ENCODE measurements at places on chromosomes 3 and 15.

DNA sequence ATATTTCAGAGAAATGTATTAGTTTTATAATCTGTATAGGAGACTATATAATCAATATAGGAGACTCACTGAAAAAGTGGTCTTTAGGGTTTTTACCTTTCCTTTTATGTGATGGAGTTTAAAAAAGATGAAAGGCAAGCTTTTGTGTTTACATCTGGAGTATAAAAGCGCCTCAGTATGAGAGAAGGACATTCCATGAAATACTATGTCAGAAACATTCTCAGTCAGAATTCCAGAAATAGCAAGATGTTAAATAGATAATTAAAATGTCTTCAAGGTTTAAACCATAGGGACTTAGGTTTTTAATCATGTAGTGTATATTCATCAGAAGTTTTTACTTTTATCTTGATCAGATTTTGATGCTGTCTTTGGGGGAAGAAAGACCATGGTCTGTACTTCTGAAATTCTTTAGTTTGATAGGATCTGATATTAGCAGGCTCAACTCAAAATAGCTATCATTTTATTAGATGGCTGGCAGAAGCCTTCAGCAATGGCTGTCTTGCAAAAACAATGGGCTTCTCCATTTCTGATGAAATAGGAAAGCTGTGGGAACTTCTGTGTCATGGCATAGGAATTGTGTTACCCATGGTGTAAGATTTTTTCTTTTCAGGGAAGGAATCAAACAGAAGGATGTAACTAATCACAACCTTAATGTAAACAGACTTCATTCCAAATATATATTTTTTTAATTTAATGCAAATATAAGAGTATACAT, 209.6 kb upstream of the PLSCR5 start:
- ATAC-seq, result no peak

DNA sequence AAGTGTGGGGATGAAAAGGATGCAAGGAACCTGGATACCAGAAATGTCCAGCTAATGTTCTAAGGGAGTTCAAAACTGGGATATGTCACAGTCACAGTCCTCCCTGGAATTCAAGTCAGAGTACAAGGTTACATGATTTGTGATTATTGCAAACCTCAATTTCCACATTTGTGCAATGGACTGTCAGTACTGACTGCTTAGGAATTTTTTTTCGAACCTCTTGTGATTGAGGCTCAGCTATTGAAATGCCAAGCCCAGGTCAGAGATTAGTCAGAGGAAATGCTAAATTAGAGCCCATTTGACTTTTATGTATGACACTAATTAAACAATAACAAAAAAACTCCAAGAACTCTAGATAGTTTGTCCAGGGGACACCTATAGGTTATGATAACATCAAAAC, 210.2 kb downstream of the THSD4 start:
- no peak for ATAC-seq

DNA sequence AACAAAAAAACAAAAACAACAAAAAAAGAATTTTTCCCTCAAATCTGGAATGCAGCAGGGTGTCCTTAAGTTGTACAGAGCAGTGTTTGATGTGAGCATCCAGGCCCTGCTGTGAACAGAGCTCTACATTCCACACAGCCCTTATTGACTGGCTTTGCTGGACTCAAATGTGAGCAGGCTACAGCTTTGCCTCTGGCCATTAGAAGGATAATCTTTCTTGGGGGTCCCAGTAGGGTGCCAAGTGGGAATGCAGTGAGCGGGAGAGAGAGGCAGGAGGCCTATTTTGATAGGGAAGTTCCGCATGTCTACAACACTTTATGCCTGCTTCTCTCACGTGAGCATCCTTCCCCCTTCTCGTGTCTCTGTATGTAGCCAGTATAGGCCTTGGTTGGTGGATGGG, 34.4 kb upstream of the TPRG1 start:
- no peak for ATAC-seq

DNA sequence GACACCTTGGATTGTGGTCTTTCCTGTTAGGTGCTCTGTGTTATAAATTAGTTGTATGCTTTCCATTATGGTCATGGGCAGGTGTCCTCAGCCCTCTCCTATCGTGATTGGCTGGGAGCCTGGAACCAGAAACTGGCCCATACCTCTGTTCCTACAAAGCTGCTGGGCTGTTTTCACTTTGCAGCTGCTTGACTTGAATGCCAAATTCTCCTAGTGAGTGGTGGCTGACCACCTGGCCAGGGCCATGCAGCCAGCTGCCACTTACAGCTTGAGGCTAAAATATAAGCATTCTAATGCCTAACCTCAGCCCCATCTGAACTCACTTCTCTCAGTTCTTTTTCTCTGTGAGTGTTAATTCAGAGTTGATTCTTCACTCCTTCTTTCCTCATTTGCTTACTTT, 239.3 kb upstream of the GBE1 start:
- no peak for ATAC-seq

DNA sequence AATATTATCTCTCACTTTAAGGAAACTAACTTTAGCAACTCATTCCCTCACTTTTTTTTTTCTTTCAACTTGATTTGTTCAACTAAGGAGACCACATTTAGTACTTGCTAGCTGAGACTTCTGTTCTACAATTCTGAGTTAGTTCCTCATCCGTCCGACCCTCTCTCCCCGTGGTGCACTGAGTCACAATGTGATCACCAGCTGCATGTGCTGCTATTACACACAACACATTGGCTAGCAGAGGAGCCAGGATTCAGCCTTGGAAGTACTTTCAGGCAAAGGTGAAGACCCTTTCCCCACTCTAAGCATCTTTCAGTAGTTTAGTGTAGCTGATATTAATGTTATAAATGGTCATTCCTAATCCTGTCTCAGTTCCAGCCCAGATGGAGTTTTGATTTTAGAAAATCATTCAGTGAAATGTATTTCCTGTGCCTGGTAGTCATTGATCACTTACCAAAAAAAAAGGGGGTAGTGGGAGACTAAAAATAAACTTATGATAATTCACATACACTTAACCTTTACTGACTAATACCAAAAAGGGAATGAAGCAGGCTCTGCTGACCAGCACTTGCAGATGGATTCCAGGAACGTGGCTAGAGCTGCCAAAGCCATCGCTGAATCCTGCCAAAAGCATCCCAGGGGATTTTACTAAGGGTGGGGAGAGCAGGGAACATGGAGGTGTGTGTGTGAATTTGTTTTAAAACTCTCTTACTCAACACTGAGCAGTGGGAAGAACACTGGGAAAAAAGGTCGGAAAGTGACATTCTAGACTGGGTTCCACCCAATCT, 424.8 kb downstream of the LPP start:
- peak; percentile 87 for ATAC-seq

DNA sequence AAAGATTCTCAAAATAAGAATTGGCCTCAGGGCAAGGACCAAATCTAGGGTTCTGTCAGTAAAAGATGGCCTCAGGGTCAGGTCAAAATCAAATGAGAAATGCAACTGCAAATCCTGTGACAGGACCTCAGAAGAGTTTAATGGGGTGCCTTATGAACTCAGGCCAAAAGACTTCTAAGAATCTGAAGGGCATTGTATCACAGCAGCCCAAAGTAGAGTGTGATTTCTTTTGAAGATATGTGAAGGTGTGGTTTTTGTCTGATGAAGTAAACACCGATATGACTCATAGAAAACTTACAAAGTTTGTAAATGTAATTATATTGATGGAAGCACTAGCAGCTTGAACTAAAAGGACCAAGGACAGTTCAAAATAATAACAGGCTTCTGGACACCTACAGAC, 966.1 kb downstream of the AGBL1 start:
- ATAC-seq, result no peak

Measured in gastroesophageal sphincter (tissue), 4 donors.